ENCODE measurements at places on chromosomes 3 and 15.

- H3K4me3 ChIP-seq: no peak overlapping the region
- peaks cover 2% of the 10 kb centered on the region for H3K4me1 ChIP-seq
- no peak overlapping the region for H3K27ac ChIP-seq
- no peaks in the 10 kb centered on the region for H3K27me3 ChIP-seq
- peaks cover 26% of the 10 kb centered on the region for H3K36me3 ChIP-seq
These were observed 23.1 kb downstream of the C3orf52 start for GRCh38 chr3:112109322-112109721.

GRCh38 chr15:100862162-100862561 lies 17.5 kb upstream of the ALDH1A3 start:
- no peak for DNase-seq
- H3K4me1 ChIP-seq: no peaks in the 10 kb centered on the region
- no peaks in the 10 kb centered on the region for H3K36me3 ChIP-seq
- no peaks in the 10 kb centered on the region for H3K27me3 ChIP-seq
- no peak overlapping the region for H3K4me3 ChIP-seq

DNA sequence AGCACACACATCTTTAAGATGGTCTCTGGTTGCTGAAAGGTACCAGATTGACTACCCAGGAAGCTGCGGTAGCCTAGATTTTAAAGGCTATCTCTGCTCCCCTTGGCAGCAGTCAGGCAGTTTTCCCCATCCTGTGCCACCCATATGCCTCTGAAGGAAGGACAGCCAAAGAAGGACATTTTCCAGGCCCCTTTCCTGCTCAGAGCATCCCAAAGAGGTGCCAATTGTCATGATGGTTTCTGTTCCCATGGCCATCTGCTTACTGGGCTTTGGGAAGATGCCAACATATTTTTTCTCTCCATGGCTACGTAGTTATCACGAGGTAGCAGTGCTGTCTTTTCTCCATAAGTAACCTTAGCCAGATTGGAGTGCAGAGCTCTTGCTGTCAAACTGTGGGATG lies 39.7 kb downstream of the UNC13C start:
- no peaks in the 10 kb centered on the region for H3K27me3 ChIP-seq
- no peak overlapping the region for H3K27ac ChIP-seq
- no peaks in the 10 kb centered on the region for H3K4me1 ChIP-seq
- H3K4me3 ChIP-seq: no peak overlapping the region
- no peak for DNase-seq

DNA sequence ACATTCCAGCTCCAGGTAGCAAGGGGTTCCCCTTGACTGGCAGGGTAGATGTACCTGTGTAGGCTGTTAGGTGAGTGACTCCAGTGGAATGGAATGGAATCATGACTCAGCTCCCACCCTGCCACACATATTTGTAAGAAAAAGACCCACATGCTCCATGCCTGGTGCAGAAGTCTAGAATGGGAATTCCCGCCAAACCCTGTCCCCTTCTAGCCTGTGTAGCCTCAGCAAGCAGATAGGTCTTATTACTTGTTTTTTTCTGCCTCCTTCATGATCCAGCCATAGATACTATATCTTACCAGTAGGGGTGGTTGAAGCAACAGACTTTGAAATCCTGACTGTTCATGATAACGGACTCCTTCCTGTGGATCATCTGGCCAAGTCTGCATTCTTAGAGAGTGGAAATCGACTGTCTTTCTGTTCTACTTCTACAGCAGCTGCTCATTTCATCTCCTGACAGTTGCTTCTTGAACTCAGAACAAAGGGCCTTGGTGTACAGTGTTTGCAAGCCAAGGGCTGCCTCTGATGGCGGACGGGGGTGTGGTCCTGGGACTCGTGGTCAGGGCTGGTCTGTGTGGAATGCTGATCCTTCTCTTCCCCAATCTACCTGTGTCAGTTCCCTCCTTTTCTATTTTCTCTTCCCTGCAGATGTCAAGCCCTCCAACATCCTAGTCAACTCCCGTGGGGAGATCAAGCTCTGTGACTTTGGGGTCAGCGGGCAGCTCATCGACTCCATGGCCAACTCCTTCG lies 16.3 kb downstream of the SNAPC5 start:
- no peaks in the 10 kb centered on the region for H3K27me3 ChIP-seq
- H3K36me3 ChIP-seq: peaks cover 7% of the 10 kb centered on the region
- H3K27ac ChIP-seq: no peak overlapping the region
- H3K4me3 ChIP-seq: no peak overlapping the region
- peak; percentile 60 for DNase-seq

- no peaks in the 10 kb centered on the region for H3K4me1 ChIP-seq
- H3K27ac ChIP-seq: no peak overlapping the region
- H3K27me3 ChIP-seq: peaks cover 64% of the 10 kb centered on the region
- DNase-seq: no peak
These were observed 24.3 kb upstream of the ANP32A start for GRCh38 chr15:68844856-68845550.
